Stimulated activated CD4-positive, alpha-beta T cell treated with anti-CD3 and anti-CD28 coated beads, Interleukin-4, amount 100 ng/mL, for 4 hours (primary cell): ENCODE measurements at places on chromosomes 1 and 21.

GRCh38 chr1:179264507-179264906 lies 29.1 kb upstream of the SOAT1 start:
- DNase-seq, result no peak

DNA sequence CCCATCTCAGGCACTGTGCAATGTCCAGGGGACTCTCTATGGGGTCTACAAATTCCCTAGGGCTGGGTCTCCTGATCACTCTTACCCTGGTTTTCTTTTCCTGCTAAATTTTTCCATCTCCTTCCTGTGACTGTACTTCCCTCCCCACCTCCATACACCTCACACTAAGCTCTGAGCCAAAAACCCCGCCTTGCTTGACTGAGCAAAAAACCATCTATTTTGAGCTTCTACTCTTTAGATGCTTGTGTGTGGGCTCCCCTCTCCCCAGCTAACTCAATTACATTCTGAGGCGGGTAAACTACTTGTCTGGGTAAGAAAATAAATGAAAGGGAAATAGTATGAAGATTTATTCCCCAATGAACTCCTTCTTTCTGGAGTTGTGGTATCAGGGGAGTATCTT lies 187.9 kb downstream of the PTPRU start:
- no peak for DNase-seq

DNA sequence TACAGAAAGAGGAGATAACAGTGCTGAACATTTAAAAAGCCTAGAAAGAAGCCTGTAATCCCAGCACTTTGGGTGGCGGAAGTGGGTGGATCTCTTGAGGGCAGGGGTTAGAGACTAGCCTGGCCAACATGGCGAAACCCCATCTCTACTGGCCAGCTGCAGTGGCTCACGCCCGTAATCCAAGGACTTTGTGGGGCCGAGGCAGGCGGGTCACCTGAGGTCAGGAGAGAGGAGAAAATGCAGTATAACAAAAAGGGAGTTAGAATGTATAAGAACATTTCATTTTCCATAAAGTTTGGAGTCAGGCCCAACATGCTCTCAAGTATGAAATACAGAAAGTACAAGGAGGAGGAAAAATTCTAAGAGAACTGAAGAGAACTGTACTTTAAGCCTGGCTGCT lies 134.5 kb downstream of the SMYD3 start:
- no peak for DNase-seq

DNA sequence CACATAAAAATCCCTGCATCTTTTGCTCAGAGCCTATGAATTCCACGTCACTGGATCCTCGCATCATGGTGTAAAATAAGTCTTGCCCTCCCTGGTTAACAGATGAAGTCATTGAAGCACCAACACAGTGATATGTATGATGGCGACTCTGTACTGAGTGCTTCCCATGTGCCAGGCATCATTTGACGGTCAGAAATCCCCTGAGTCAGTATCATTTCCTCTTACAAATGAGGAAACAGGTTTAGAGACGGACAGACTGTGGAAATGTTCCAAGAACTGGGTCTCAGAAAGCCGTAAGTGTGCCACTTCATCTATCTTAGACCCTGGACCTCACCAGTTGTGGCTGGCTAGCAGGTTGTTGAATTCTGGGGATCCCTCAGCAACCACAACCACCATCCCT lies 5.1 kb upstream of the OLFML2B start:
- no peak for DNase-seq
